CD4-positive, alpha-beta memory T cell (primary cell): ENCODE measurements at places on chromosomes 11 and 22.

- H3K4me1 ChIP-seq = peaks cover 23% of the 10 kb centered on the region
- no peak overlapping the region for H3K4me3 ChIP-seq
- no peak for DNase-seq
- H3K27ac ChIP-seq = no peak overlapping the region
- peaks cover 3% of the 10 kb centered on the region for H3K36me3 ChIP-seq
Observed at GRCh38 chr22:20439556-20439927, 1.9 kb upstream of the SCARF2 start.

- no peak overlapping the region for H3K27ac ChIP-seq
- no peaks in the 10 kb centered on the region for H3K4me1 ChIP-seq
- no peak for DNase-seq
- H3K27me3 ChIP-seq = no peaks in the 10 kb centered on the region
- H3K4me3 ChIP-seq = no peak overlapping the region
Observed at GRCh38 chr11:107707807-107708206, 4.0 kb downstream of the SLN start.

GRCh38 chr22:30792456-30792855 lies 97.8 kb downstream of the OSBP2 start:
- no peak overlapping the region for H3K4me3 ChIP-seq
- no peak for DNase-seq
- H3K27ac ChIP-seq = no peak overlapping the region
- no peaks in the 10 kb centered on the region for H3K36me3 ChIP-seq
- no peaks in the 10 kb centered on the region for H3K27me3 ChIP-seq

DNA sequence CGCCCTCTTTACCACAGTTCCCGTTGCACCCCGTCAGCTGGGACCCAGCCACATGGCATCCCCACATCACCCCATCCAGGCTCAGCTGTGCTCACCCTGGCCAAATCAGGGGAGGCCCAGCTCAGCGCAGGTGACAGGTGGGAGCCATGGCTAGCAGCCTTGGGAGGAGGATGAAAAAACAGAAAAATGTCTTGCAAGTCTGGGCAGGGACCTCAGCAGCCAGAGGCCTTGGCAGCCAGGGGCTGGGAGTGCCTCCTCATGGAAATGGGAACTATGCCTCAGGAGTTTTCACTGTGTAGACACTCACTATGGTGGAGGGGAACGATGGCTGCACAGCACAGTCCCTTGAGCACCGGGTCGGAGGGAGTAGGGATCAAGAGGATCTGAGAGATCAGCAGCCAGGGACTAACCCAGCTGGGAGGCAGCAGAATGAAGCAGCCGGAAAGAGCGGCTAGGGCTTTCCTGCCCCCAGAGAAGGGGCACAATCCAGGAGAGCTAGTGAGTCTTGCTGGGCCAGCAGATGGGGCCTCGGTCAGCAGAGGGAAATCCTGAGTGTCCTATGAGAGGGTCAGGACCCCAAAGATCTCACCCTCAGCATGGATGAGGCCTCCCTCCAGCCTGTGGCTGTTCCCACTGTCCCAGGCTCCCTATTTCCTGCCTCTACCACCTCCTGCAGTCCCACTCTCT lies 6.2 kb upstream of the FTH1 start:
- H3K4me3 ChIP-seq = no peak overlapping the region
- H3K36me3 ChIP-seq = no peaks in the 10 kb centered on the region
- no peak for DNase-seq
- H3K27ac ChIP-seq = no peak overlapping the region
- H3K27me3 ChIP-seq = no peaks in the 10 kb centered on the region
- H3K4me1 ChIP-seq = peaks cover 15% of the 10 kb centered on the region
